ENCODE measurements at places on chromosomes 7 and 10.

- no peak for DNase-seq
Observed at GRCh38 chr10:30171601-30172000, 112.2 kb upstream of the JCAD start.

DNA sequence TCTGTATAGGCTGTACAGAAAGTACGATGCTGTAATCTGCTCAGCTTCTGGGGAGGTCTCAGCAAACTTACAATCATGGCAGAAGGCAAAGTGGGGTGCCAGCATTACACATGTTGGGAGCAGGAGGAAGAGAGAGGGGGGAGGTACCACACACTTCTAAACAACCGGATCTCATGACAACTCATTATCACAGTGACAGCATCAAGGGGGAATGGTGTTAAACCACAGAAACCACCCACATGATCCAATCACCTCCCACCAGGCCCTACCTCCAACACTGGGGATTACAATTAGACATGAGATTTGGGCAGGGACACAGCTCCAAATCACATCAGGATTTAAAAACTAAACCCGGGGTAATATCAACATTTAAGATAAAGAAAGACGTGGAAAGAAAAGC lies 468.8 kb upstream of the AUTS2 start:
- DNase-seq, result no peak

- DNase-seq, result no peak
Observed at GRCh38 chr10:104337521-104337984, 712 bp downstream of the ITPRIP start.

- DNase-seq, result no peak
Observed at GRCh38 chr7:149027611-149028345, 527 bp downstream of the PDIA4 start.

DNA sequence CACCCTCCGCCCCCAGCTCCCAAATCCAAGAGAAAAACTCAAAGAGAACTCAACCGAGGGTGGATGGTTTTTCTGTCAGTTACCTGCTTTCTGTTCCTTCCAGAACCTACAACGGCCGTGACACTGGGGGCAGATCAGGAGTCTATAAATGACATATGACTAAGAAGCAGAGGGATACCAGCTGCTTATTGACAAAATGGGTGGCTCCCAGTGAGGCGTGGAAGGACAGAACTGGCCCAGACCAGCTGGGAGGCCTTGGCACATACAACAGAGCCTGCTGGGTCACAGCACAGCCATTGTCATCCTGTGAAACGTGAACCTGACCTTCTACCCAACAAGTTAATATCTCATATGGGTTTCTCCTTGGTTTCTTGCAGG lies 84.3 kb upstream of the ADRB1 start:
- DNase-seq, result no peak

DNA sequence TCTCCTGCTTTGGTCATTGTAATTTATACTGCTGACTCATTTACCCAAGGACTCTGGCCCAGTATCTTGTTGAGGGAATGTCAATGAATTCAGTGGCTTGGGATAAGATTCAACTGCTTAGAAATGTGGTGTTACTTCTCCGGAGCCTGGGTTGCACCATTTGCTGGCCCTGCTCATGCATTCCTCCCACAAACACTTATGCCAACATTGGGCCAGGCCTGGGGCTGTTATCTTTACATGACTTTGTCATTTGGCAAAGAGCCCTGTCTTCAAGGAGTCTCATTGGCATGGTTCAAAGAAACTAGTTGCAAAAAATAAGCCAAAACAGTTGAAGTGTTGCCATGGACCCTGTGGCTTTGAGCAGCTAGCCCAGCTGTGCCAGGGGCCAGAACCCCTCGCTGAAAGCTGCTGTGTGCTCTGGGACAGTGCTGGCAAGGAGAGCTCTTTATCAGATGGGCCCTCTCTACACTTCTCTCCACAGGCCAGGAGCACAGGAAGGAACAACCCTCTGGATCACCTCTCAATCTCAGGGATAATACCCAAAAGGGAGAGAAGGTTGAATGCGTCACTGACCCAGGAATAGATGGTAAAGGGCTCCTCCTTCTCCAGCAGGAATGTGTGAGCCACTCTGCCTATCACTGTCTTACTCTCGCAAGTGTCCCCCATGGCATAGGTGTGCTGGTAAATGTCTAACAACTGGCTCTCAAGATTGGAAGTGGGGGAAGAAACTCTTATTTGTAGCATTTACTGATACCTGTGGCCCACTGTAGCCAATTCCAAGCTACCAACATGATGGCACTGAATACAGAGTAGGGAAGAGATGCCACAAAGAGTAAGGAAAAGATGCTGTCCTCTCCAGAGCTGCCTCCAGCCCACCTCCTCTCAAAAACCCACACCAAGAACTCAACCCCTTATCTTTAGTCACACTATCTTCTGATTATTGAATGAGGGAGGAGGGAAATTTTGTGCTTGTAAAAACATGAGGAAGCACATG lies 23.5 kb upstream of the PDE1C start:
- no peak for DNase-seq

DNA sequence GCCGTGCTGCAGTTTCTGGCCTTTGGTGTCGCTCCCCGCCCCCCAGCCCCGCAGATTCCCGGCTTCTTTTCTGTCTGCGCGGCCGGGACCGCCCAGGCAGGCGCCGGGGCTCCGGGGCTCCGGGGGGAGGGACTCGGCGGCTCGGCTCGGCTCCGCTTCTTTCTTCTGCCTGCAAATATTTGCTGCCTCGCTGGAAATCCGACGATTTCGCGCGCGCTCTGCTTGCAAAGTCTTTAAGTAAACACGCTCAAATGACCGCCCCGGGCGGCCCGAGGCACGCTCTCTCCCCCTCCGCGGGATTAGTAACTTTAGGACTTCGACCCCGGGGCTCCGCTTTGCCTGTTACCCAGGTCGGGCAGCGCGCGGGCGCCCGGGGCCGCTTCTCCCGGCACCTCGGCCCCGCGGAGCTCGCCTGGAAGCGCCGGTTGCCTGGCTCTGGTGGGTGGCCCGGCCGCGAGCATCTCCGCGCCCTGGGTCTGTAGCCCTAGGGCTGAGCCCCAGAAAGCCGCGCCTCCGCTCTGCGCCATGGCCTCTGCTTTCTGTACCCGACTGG lies 3.9 kb upstream of the GATA3 start:
- DNase-seq, result no peak

DNA sequence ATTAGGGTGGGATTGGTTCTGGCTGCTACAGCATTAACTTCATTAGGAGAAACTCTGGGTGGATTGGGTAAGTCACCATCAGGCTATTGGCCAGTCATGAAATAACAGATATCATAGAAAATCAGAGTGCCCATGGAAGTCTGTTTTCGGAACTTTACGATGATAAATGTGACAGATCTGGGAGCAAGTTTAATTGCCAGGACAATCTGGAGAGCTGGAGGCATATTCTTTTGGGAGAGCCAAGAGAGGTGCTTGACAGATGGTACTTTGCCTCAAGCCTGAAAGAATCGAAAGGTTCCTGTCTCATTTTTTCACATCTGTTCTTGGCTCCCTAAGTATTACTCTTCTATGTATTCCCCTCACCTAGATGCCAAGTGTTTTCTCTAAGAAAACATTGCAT lies 369.9 kb downstream of the CNTNAP2 start:
- no peak for DNase-seq

GRCh38 chr7:74325210-74325565 lies 36.0 kb downstream of the CLIP2 start:
- DNase-seq, result no peak
